ENCODE measurements at places on chromosomes 5 and 9.
A peak's percentile ranks its signal among the peaks of the same experiment; 100 is the strongest.

- DNase-seq = no peak
Observed at GRCh38 chr9:9764821-9765220, 848.0 kb downstream of the PTPRD start.

DNA sequence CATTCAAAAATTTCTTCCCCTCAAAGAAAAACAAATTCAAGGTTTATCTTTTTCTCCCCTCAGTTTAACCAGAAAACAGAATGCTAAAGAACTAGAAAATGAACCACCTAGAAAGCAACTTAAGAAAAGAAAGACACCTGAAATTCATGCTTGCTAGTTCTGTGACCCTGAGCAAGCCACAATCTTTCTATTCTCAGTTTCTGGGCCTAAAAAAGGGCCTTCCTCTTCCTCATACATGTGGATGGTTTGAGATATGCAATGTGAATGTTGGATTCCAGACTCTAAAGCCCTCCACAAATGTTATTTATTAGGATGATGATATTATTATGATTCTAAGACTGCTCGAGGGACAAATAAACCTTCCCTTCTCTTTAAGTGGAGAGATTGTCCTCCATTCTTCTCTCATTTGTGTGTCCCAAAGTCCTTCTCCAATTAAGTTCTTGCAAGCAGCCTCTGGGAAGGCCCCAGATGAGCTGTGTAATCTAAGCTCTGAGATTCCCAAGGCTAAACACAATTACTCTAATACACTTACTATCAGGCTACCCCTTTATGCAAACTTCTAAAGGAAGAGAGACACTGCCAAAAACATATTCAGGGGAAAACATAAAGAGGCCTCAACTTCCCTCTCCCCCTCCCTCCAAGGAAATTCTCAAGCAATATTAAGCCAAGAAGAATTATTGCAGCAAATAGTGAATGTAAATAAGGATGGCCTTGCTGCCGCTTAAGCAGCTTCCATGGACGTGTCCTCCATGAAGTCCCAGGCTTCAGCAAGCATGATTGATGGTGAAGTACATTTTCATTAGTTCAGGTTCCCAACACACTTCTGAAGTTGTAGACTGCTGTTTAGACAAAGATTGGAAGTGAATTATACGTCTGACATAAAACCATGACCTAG, 80.2 kb downstream of the PRKACG start:
- no peak for DNase-seq

DNA sequence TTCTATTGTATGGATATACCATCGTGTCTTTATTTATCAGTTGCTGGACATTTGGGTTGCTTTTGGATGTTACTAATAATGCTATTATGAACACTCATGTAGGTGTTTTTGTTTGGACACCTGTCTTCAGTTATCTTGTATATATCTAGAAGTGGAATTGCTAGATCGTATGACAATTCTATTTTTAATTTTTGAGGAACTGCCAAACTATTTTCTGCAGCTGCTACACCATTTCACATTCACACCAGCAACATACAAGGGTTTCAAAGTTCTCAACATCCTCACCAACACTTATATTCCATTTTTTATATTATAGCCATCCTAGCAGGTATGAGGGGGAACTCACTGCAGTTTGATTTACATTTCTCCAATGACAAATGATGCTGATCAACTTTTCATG, 324.6 kb downstream of the CAAP1 start:
- no peak for DNase-seq

DNA sequence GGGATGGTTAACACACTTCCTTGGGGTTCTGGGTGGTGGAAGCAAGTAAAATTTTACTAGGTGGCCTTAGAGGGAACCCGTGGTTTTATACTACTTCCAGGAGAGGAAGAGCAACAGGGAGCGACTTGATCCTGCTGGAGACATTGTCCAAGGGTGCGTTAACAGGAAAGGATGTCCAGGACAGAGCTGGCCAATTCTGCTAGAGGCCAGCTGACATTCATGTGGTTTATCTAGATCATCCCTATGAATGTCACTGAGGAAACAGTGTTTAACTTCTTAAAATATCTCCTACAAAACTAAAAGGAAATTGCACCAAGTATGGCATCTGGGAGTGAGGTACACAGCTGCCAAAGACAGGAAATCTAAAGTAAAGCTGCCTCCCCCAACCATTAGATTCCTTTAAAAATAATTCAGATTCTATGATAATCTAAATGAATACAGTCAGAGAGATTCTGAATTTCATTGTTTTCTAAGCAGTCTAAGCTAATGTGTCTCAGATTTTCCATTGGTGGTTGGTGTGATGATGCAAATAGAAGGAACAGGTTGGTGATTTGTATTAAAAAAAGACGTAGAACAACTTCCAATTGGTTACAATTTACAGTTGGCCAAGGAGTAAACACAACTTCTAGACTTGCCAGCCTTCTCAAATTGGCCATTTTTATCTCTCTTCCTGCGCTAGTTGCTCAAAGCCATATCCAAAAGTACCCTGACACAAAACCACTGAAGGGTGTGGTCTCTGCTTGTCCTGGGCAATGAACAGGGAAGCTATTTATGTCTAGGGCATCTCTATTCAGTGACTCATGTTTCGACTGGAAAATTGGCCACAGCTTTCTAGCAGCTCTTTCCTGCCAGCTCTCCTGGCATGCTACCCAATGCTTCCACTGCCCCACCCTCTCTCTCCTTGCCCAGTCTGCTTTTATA, 574.7 kb upstream of the MEF2C start:
- DNase-seq = no peak

DNA sequence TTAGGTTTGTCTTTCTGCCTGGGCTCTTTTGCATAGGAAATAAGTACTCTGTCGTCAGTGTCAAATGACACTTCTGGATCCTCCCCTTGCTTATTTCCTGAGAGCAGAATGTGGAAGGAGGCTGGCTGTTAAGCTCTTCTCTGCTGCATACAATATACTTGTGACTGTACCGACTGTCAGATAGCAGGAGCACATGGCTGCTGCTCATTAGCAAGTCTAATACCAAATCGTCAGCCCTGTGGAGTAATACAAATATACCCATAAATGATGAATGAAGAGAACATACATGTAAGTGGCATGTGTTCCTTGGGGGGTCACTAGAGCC, at the start of gene GPR151:
GPR151 (minus strand) TSS at position 40 of the 325 bp plus-strand sequence. CDS start 77 bp downstream, outside the sequence.
- DNase-seq = no peak

- DNase-seq = no peak
Observed at GRCh38 chr5:141507387-141508091, 18.7 kb downstream of the PCDHGC5 start.

DNA sequence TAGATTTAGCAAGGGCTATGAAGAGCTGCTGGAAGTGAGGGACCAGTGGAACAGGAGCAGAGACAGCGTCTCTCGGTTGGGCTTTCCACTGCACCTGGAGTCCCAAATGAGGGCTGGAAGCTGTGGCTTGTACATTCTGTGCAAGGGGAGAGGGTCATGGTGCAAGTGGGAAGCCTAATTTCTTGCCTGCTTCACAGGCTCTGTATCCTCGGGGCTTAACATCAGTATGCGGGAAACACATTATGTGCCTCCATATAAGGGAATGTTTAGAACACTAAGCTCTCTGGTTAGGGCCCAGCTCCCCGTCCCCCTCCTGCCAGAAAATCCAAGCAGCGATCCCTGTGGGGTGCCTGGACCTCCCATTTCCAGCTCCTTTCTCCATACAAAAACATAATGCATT, 89.0 kb upstream of the NIPAL4 start:
- no peak for DNase-seq

GRCh38 chr5:148898413-148899075, 72.1 kb downstream of the ADRB2 start:
- no peak for DNase-seq

DNA sequence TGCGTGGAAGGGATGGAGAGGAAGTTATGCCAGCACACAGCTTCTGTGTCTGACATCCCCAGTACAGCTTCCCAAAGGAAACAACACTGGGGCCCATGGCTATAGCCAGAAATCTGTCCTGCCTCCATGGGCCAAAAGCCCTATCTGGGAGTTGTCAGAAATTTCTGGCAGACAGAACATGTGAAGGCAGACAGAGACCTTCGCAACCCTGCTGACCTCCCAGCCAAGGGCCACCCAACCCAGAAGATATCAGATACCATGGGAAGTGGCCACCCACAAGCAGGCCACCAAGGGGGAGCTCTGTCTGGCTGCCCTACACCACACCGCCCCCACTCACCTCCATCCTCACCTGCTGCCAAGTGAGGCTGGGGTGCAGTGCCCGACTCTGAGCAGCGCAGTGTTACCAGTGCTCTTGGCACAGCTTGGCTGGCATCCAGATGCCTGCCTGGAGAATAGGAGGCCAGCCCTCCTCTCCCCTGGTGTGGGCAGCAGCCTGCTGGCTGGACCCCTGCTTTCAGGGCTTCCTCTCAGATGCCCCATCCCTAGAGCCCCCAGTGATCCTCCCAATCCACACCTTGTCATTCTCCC, 61.6 kb upstream of the NEURL1B start:
- no peak for DNase-seq

DNA sequence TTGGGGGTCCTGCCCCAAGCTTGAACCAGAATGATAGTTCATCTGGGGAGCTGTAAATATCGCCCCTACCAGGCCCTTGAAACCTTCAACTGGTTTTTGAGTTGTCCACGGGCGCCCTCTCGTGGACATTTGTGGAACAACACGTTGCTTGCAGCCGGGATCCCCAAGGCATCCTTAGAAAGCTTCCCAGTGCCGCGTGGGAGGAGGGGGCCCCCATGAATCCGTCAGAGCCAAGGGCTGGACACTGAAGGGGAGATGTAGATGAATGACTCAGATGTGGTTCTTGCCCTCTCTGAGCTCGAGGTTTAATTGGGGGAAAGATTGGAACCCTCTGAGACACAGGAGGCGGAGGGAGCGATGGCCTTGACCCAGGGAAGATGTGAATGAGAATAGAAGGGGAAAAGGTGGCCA, 31.8 kb upstream of the ORM1 start:
- DNase-seq = peak; percentile 54

GRCh38 chr5:51095486-51095885, 287.8 kb upstream of the ISL1 start:
- no peak for DNase-seq

DNA sequence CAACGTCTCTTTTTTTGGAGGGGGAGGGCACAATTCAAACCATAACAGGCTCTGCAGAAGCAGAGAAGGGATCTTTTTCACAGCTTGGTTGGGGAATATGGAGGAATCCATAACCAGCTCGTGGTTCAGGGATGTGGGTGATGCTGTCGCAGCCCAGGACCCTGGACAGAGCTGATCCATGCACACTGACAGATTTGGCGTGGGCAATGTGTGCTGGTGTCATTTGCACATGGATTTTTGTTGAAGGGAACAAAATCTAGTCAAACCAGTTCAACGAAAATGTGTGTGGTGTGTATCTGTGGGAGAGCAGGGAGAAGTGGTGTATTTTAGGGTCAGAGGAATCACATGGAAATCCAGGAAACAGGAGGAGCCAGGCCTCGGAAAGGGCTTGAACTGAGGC, 4.2 kb downstream of the DOCK2 start:
- no peak for DNase-seq

- no peak for DNase-seq
Observed at GRCh38 chr9:38015266-38015665, 53.8 kb downstream of the SHB start.

- DNase-seq = no peak
Observed at GRCh38 chr5:93193431-93194347, 387.3 kb downstream of the NR2F1-AS1 start.

DNA sequence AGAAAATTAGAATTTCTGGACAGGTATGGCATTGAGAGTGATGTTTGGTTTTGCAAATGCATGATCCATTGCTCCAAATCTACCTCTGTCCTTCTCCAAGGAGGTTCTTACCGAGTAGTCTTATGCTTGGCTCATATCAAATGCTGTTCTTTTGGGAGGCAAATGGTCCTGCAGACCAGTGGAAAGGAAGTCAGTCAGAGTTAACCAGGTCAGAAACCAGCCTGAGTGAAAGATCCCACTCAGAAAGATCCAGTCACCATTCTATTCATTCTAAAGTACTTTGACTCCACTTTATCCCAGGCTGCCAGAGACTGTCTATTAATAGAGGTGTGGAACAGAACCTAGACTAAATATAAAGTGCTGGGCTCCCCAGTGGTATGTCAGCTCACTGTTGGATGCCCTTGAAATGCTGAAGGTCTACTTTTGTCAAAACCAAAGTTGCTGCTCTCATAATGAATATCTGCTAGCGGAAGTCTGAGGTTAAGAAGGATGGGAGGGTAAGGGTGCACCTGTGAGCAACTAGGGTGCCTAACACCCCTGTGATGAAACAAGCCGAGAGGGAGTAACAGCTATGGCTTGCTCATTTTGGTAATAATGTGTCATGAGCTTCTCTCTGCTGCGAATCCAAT, 302.2 kb downstream of the ZNF608 start:
- no peak for DNase-seq

DNA sequence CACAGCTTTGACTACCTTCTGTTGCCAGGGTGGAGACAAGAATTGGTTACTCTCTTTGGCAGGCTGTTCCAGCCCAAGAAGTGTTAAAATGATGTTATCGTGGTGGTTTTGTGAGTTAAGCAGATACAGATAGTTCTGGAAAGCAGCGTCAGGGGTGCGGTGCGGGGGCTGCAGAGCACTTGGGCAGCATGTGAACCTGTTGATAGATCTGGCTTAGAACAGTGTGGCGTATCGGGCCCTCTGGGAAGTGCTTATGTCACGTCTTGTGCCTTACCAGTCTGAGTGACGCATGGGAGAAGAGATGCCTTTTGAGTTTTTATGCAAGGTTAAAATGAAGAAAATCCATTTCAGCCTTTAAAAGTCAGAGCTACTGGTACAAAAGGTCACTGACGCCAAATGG, 152.5 kb downstream of the PRKACG start:
- DNase-seq = no peak

GRCh38 chr5:68707575-68707974, 386.2 kb upstream of the SLC30A5 start:
- DNase-seq = no peak

GRCh38 chr9:14780693-14781092, 58.2 kb upstream of the CER1 start:
- DNase-seq = no peak

DNA sequence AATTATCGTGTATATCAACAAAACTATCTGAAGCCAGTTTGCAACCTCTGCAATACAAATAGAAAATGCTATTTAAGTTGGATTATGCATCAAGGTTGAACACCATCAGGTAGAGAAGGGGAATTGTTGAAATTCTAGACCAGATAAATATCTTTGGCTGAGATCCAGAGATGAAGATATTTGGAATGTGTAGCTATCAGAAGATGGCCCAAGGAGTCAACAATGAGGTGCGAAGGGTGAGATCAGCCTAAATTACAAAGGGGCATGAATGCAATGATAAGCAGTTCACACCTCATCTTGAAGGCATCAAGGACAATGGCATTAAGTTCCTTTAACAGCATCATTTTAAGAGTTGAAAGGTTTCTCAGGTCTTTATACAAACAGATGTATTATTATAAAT, 572.1 kb upstream of the DMAC1 start:
- DNase-seq = no peak

- no peak for DNase-seq
Observed at GRCh38 chr5:64534033-64534432, 28.2 kb downstream of the RGS7BP start.
